ENCODE measurements at places on chromosomes 7 and 10. TPM values are rescaled to one million over a fixed set of nuclear protein-coding genes. Genes with fewer than 3 reads are reported as not detected.

DNA sequence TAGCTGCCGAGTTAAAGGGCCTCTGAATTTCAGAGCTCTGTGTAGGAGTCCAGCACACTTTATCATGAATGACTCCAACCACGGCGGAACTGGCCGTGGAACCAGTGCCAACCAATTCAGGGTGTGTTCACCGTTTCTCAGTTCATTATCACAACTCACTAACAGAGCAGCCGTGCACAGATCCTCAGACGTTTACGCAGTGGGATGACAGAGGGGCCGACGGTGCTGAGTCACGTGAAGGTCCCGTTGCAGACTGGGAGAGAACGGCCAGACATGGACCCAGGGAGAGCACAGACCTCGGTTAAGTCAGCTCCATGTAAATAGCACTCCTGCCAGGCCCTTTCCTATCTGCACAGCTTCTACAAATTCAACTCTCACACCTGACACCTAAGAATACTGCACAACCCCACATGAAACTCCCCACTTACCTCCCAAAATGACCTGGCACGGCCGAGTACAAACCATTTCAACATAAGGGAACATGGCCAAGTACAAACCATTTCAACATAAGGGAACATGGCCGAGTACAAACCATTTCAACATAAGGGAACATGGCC lies 95.5 kb downstream of the DIP2C start:
- no peaks in the 10 kb centered on the region for H3K27me3 ChIP-seq
- DNase-seq, result no peak
- H3K4me3 ChIP-seq, result no peak overlapping the region

The CCDC3 gene
- 54.2 TPM for total RNA-seq

- DNase-seq, result no peak
- no peak overlapping the region for H3K4me3 ChIP-seq
- H3K27me3 ChIP-seq, result no peaks in the 10 kb centered on the region
Observed at GRCh38 chr10:71068861-71069271, 143.5 kb upstream of the UNC5B start.

GRCh38 chr7:128123291-128124037 lies 92.2 kb upstream of the LRRC4 start:
- H3K36me3 ChIP-seq, result no peaks in the 10 kb centered on the region
- DNase-seq, result no peak
- H3K27ac ChIP-seq, result no peak overlapping the region
- H3K4me3 ChIP-seq, result no peak overlapping the region

GRCh38 chr7:134886353-134887057 lies 99.8 kb upstream of the AGBL3 start:
- DNase-seq, result no peak
- H3K27ac ChIP-seq, result peak overlapping the region; percentile 52
- H3K27me3 ChIP-seq, result no peaks in the 10 kb centered on the region
- peak overlapping the region; percentile 9 for H3K4me3 ChIP-seq
- no peaks in the 10 kb centered on the region for H3K36me3 ChIP-seq

The PCDH15 gene
- total RNA-seq, result not detected

GRCh38 chr10:132820056-132820455 lies 34.1 kb upstream of the NKX6-2 start:
- no peaks in the 10 kb centered on the region for H3K4me1 ChIP-seq
- H3K4me3 ChIP-seq, result no peak overlapping the region
- H3K36me3 ChIP-seq, result no peaks in the 10 kb centered on the region
- DNase-seq, result peak; percentile 68
- peaks cover 33% of the 10 kb centered on the region for H3K27me3 ChIP-seq
- H3K27ac ChIP-seq, result no peak overlapping the region

- DNase-seq, result no peak
- H3K4me3 ChIP-seq, result no peak overlapping the region
- H3K36me3 ChIP-seq, result peaks cover 43% of the 10 kb centered on the region
- H3K4me1 ChIP-seq, result no peaks in the 10 kb centered on the region
Observed at GRCh38 chr10:124011464-124011863, 81.9 kb downstream of the CHST15 start.

DNA sequence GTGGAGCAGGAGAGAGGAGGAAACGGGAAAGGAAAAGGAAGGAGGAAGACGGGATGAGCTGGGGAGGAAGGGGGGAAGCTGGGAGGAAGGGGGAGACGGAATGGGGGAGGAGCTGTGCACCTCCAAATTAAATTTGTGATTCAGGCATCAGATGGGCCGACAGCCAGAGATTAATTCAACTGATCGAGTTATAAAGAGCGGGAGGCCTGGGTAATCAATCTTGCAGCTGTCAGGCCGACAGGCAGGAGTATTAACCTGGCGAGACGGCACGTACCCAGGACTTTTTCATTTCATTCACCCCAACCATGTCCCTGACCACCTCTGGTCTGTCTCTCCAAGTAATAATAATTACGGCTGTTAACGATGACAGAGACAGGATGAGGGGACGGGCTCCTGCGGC lies 26.2 kb downstream of the KAZALD1 start:
- H3K4me1 ChIP-seq, result peaks cover 12% of the 10 kb centered on the region
- H3K27me3 ChIP-seq, result peaks cover 88% of the 10 kb centered on the region
- H3K36me3 ChIP-seq, result no peaks in the 10 kb centered on the region
- no peak overlapping the region for H3K4me3 ChIP-seq
- H3K27ac ChIP-seq, result no peak overlapping the region

GRCh38 chr10:79021948-79022499 lies 46.7 kb upstream of the ZMIZ1 start:
- peak; percentile 46 for DNase-seq
- peaks cover 34% of the 10 kb centered on the region for H3K4me1 ChIP-seq
- H3K4me3 ChIP-seq, result no peak overlapping the region
- no peaks in the 10 kb centered on the region for H3K27me3 ChIP-seq

GRCh38 chr10:42969909-42970308 lies 107.0 kb upstream of the RET start:
- no peak overlapping the region for H3K4me3 ChIP-seq
- H3K27ac ChIP-seq, result no peak overlapping the region
- no peaks in the 10 kb centered on the region for H3K4me1 ChIP-seq
- no peaks in the 10 kb centered on the region for H3K27me3 ChIP-seq

- no peak for DNase-seq
- no peaks in the 10 kb centered on the region for H3K4me1 ChIP-seq
- H3K36me3 ChIP-seq, result no peaks in the 10 kb centered on the region
- no peak overlapping the region for H3K4me3 ChIP-seq
- no peak overlapping the region for H3K27ac ChIP-seq
- no peaks in the 10 kb centered on the region for H3K27me3 ChIP-seq
Observed at GRCh38 chr7:80060218-80060806, 74.3 kb upstream of the GNAI1 start.

- H3K27me3 ChIP-seq, result no peaks in the 10 kb centered on the region
- no peak overlapping the region for H3K4me3 ChIP-seq
- H3K27ac ChIP-seq, result no peak overlapping the region
- no peaks in the 10 kb centered on the region for H3K36me3 ChIP-seq
- peaks cover 34% of the 10 kb centered on the region for H3K4me1 ChIP-seq
Observed at GRCh38 chr7:42210333-42210732, 26.7 kb downstream of the GLI3 start.

GRCh38 chr10:14040787-14041631 lies 289.7 kb downstream of the FRMD4A start:
- no peaks in the 10 kb centered on the region for H3K27me3 ChIP-seq
- no peak for DNase-seq
- H3K36me3 ChIP-seq, result no peaks in the 10 kb centered on the region
- H3K4me1 ChIP-seq, result peaks cover 20% of the 10 kb centered on the region

DNA sequence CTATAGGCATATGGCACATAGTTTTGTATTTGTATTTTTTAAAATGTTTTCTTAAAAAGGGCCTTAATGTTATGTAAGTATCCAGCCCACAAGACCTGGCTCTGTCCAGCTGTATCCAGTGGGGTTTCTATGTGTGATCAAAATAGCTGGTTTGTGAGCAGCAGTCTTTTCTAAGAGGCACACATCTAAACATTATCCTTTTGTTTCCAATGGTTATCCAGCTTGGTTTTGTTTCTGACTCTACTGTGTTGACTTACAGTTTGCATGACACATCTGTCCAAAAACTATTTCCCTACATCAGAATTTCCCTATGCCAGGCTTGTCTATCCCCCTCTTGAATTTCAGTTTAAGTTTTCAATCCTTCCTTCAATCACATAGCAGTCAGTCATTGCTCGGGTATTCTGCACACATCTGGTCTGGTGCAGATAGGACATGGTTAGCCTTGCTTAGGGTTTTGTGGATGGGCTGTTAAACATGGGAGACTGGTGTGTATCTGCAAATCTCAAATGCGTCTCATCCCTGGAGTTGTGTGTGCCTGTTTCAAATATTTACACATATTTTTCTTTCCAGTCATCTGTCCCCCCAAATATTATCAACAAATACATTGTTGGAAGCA lies 104.2 kb downstream of the SAMD9 start:
- H3K27ac ChIP-seq, result peak overlapping the region; percentile 8
- DNase-seq, result no peak
- no peaks in the 10 kb centered on the region for H3K36me3 ChIP-seq
- H3K4me3 ChIP-seq, result no peak overlapping the region
- peaks cover 38% of the 10 kb centered on the region for H3K4me1 ChIP-seq
- H3K27me3 ChIP-seq, result no peaks in the 10 kb centered on the region

DNA sequence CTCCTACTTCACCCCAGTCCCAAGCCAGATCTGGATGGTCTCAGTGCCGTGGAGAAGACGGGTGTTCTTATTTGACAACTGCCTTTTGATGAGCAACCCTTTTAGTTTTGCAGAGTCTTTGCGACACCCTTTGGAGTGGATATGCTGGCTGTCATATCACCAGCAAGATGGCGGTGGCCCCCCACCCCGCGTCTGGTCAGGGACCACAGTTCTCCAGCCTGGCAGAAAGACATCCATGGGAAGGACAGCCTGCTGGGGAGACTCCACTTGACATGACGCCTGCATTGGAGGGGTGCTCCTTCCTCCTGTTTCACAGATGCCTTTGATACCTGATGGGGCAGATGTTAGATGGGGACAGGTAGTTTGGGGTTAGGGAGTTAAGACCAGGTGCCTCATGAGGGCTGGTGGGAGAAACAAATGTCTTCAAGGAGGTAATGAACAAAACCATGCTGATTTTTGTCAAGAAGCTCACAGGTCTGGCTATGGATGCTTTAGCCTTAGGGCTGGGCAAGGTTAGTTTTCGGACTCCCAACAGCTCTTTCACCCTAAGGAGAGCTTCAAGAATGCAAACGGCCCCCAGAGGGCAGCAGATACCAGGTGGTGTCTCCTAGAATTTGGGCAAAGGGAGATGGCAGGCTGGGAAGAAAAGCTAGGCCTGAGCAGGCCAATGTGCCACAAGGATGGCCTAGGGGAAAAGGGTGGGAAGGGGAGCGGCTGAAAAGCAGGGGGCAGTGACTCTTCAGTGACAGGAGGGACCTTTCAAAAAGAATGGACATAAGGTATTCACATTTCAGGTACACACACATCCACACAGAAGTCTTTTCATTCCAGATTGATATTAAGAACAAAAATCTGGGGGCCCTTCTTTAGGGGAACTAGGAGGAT lies 95.2 kb downstream of the CLEC2L start:
- H3K4me1 ChIP-seq, result no peaks in the 10 kb centered on the region
- H3K36me3 ChIP-seq, result peaks cover 41% of the 10 kb centered on the region
- no peak overlapping the region for H3K27ac ChIP-seq
- H3K4me3 ChIP-seq, result no peak overlapping the region
- H3K27me3 ChIP-seq, result no peaks in the 10 kb centered on the region

DNA sequence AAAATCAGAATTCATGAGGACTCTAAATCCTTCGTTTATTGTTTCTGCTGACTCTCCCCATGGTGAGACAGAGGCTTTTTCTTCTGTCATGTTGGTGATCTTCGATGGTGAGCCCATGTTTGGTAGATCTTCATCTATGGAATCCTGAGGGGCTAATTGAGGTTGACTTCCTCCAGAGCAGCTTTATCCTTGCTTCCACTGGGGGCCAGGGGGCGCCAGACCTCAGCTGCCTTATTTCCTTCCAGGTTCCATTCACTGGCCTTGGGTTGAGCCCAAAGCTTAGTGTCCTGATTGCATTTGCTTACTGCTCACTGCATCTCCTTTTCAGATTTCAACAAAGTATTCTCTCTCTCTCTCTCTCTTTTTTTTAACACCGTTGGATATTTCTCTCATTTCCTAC lies 80.7 kb downstream of the GCC1 start:
- DNase-seq, result no peak
- no peak overlapping the region for H3K27ac ChIP-seq
- H3K27me3 ChIP-seq, result peaks cover 1% of the 10 kb centered on the region
- no peak overlapping the region for H3K4me3 ChIP-seq

GRCh38 chr7:103011650-103012049 lies 62.9 kb downstream of the FBXL13 start:
- no peak overlapping the region for H3K27ac ChIP-seq
- no peaks in the 10 kb centered on the region for H3K27me3 ChIP-seq
- H3K36me3 ChIP-seq, result no peaks in the 10 kb centered on the region
- H3K4me3 ChIP-seq, result no peak overlapping the region

The ZNF488 gene
- total RNA-seq, result 1.0 TPM

The STRIP2 gene
- total RNA-seq, result 0.23 TPM

DNA sequence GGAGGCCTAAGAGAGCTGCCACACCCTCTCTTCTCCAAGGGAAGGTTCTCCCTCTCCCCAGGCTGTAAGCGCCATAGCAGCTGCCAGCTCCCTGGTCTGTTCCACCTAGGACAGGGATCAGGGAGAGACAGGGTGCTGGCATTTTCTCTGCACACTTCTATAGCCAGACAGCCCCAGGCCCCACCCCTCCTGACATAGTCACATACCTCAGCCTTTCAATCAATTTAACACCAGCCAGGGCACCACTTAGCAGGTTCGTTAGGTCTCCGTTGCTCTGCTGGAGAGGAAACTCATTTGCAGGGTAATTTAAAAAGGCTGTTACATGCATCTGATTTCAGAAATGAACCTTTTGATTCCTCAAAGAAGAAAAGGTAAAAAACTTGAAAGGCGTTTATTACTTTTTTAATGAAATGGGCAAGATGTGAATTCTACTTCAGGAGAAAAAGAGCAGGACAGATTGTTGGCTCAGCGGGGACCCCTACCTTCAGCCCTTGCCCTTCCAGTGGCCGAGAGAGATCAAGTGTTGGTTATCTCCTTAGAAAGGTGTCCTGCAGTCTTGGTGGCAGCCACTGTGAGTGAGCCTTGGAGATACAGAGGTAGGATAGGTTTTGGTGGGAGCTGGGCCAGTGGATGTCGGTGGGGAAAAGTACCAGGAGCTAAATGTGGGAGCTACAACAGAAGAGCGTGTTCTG lies 180.5 kb upstream of the GALNT17 start:
- H3K27me3 ChIP-seq, result no peaks in the 10 kb centered on the region
- H3K4me1 ChIP-seq, result no peaks in the 10 kb centered on the region
- no peak overlapping the region for H3K4me3 ChIP-seq

GRCh38 chr10:60270426-60270825 lies 119.2 kb downstream of the ANK3 start:
- DNase-seq, result no peak
- no peaks in the 10 kb centered on the region for H3K36me3 ChIP-seq
- no peaks in the 10 kb centered on the region for H3K4me1 ChIP-seq
- no peak overlapping the region for H3K27ac ChIP-seq
- no peak overlapping the region for H3K4me3 ChIP-seq

- no peak overlapping the region for H3K4me3 ChIP-seq
- no peaks in the 10 kb centered on the region for H3K36me3 ChIP-seq
- H3K27ac ChIP-seq, result no peak overlapping the region
- no peaks in the 10 kb centered on the region for H3K27me3 ChIP-seq
Observed at GRCh38 chr10:20466731-20467130, 430.4 kb downstream of the NEBL start.

The HOGA1 gene
- total RNA-seq, result 0.80 TPM

GRCh38 chr7:32893207-32893524 lies 1.6 kb upstream of the KBTBD2 start:
- peak overlapping the region; percentile 98 for H3K4me3 ChIP-seq
- no peak for DNase-seq
- H3K36me3 ChIP-seq, result no peaks in the 10 kb centered on the region
- H3K4me1 ChIP-seq, result peaks cover 29% of the 10 kb centered on the region
- H3K27me3 ChIP-seq, result no peaks in the 10 kb centered on the region

GRCh38 chr10:1036341-1036791 lies 10.7 kb upstream of the IDI2 start:
- H3K36me3 ChIP-seq, result peaks cover 28% of the 10 kb centered on the region
- H3K4me3 ChIP-seq, result no peak overlapping the region
- DNase-seq, result no peak

- no peak overlapping the region for H3K4me3 ChIP-seq
- peaks cover 22% of the 10 kb centered on the region for H3K4me1 ChIP-seq
- DNase-seq, result no peak
Observed at GRCh38 chr7:27955596-27955995, 215.6 kb downstream of the TAX1BP1 start.

The MMP21 gene
- total RNA-seq, result not detected
